SJCRH30 (cell line): ENCODE measurements at places on chromosomes 4 and X. TPM values are rescaled to one million over a fixed set of nuclear protein-coding genes. Genes with fewer than 3 reads are reported as not detected.

GRCh38 chr4:184473499-184474262 lies 669 bp downstream of the IRF2 start:
- DNase-seq, result peak; percentile 26
- H3K36me3 ChIP-seq, result no peaks in the 10 kb centered on the region
- no peaks in the 10 kb centered on the region for H3K27me3 ChIP-seq
- H3K4me1 ChIP-seq, result no peaks in the 10 kb centered on the region

DNA sequence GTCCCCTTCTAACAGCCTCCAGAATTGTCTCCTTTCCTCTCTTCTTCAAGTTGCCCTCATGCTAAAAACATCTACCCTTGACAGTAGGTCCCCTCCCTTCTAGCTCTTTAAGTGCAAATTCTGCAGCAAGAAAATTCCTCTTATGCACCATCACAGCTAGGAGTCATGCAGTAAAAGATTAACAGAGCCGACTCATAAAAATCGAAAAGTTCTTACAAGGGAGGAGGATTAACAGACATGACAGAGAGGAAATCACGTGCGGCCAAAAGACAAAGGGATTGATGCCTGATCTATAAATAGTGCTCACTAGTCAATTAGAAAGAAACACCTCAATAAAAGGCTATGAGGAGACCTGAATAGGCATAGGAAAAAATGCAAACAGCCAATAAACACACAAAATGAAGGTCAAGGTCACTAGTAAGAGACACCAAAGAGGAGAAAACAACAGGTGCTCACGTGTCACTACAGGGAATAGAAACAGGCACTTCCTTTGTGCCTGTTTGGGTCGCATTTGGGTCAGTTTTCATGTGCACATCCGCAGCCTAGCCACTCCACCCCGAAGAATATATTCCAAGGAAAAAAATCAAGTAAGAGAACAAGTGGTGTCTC lies 3.4 kb downstream of the RNF212 start:
- H3K27ac ChIP-seq, result no peak overlapping the region
- no peaks in the 10 kb centered on the region for H3K4me1 ChIP-seq

Gene MAGEA6
- 3.0 and 4.0 TPM in 2 replicates for total RNA-seq

GRCh38 chrX:71997320-71997719 lies 86.7 kb downstream of the NHSL2 start:
- H3K4me3 ChIP-seq, result no peak overlapping the region
- peaks cover 23% of the 10 kb centered on the region for H3K4me1 ChIP-seq
- H3K36me3 ChIP-seq, result no peaks in the 10 kb centered on the region
- DNase-seq, result no peak
- no peaks in the 10 kb centered on the region for H3K27me3 ChIP-seq

Gene UGT2B17
- total RNA-seq, result not detected in 2 replicates

GRCh38 chr4:111475666-111476065 lies 669.6 kb upstream of the FAM241A start:
- no peak for DNase-seq
- H3K4me1 ChIP-seq, result no peaks in the 10 kb centered on the region
- no peaks in the 10 kb centered on the region for H3K27me3 ChIP-seq

DNA sequence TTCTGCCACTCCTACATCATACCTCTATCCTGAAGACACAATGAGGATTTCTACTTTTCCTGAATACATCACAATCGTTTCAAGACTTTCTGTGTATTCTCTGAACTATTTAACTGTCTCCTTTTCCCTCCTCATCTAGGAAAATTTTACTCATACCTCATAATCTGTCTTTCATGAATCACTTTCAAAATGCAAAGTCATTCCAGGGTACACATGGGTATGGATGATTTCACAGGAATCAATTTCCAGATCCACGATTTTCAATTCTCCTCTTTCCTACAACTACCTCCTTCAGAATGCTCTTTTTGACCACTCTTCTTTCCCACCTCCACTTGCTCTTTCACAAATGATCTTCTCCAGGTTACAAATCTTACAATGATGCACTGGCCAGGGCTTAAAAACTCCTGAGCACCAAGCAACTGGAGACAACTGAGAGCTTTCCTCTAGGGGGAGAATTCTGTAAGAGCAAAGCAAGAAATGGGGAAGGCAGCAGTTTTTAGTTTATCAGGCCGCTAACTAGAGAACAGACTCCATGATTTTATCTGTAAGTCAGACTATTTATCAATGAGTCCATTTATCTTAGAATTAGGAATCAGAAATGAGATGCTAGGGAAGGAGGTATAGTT lies 116.4 kb downstream of the PPP3CA start:
- H3K27me3 ChIP-seq, result no peaks in the 10 kb centered on the region
- peaks cover 8% of the 10 kb centered on the region for H3K4me1 ChIP-seq
- no peak for DNase-seq
- no peaks in the 10 kb centered on the region for H3K36me3 ChIP-seq

GRCh38 chrX:11745881-11746280 lies 12.2 kb upstream of the MSL3 start:
- no peak overlapping the region for H3K27ac ChIP-seq
- no peaks in the 10 kb centered on the region for H3K4me1 ChIP-seq
- H3K4me3 ChIP-seq, result no peak overlapping the region
- H3K36me3 ChIP-seq, result no peaks in the 10 kb centered on the region
- H3K27me3 ChIP-seq, result no peaks in the 10 kb centered on the region

Gene SMR3B
- not detected in 2 replicates for total RNA-seq

GRCh38 chr4:167079762-167080161 lies 154.5 kb downstream of the SPOCK3 start:
- H3K36me3 ChIP-seq, result no peaks in the 10 kb centered on the region
- H3K27ac ChIP-seq, result no peak overlapping the region
- no peak overlapping the region for H3K4me3 ChIP-seq
- no peaks in the 10 kb centered on the region for H3K4me1 ChIP-seq
- no peaks in the 10 kb centered on the region for H3K27me3 ChIP-seq

Gene GJB1
- total RNA-seq, result 1.1 and 1.2 TPM in 2 replicates

DNA sequence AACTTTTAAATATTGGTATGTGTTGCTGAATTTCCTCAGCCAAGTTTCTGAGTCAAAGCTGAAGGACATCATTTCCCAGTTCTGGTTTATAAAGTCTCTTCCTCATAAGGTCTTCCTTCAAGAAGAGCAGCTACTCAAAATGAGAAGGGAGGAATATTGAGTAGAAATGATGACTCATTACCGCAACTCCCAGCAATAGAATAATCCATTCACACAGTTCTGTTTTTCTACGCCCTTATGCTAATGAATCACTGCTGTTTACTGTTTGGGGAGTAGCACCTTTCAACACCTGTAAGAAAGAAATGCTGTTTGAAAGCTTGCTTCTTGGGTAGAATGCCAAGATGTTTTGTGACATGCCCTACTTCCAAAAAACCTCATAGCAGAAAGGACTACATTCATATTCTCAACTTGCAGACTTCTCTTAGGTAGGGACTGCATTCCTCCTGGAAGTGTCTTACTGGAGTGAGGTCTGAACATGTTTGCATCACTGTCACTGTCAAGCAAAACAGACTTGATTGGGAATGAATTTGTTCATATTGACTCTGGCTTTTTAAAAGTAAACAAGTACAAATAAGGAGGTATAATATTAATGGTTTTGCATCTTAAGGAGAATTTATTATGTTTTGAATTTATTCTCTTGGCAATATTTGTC lies 147.2 kb upstream of the BANK1 start:
- no peak overlapping the region for H3K4me3 ChIP-seq
- H3K27me3 ChIP-seq, result no peaks in the 10 kb centered on the region
- H3K4me1 ChIP-seq, result peaks cover 8% of the 10 kb centered on the region
- H3K36me3 ChIP-seq, result no peaks in the 10 kb centered on the region
- no peak overlapping the region for H3K27ac ChIP-seq

GRCh38 chrX:151985955-151986354 lies 11.5 kb upstream of the GABRE start:
- H3K27me3 ChIP-seq, result no peaks in the 10 kb centered on the region
- DNase-seq, result no peak
- H3K4me3 ChIP-seq, result no peak overlapping the region
- no peaks in the 10 kb centered on the region for H3K36me3 ChIP-seq
- H3K27ac ChIP-seq, result no peak overlapping the region
- H3K4me1 ChIP-seq, result no peaks in the 10 kb centered on the region
